ENCODE measurements at places on chromosomes 12 and 14.
A peak's percentile ranks its signal among the peaks of the same experiment; 100 is the strongest.

- DNase-seq: peak; percentile 4
Measured at GRCh38 chr12:114166362-114166761, 200.2 kb upstream of the RBM19 start.

GRCh38 chr12:107309020-107309419, 215.7 kb upstream of the CRY1 start:
- DNase-seq: peak; percentile 8

DNA sequence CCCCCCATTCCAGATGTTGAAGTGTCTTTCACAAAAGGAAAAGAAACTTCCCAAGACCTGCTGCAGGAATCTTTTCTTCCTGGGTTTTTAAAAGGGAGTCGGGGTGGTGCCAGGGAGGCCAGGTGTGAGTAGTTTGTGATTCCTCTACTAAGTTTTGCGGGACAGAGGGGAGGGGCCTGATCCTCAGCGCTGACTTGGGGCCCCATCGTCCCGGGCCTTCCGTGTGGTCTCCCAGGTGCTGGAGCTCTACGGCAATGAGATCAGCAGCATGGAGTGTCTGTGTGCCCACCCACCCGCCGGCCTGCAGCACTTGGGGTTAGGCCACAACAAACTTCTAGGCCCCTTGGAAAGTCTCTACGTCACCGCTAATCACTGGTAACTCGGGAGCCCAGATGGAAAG, 4.5 kb downstream of the LRRC43 start:
- no peak for DNase-seq

- no peak for DNase-seq
Measured at GRCh38 chr14:101098641-101099040, 195.1 kb upstream of the RTL1 start.

- DNase-seq: no peak
Measured at GRCh38 chr12:111250251-111250881, 118.5 kb downstream of the PHETA1 start.

GRCh38 chr14:61988240-61988639, 226.0 kb downstream of the SNAPC1 start:
- no peak for DNase-seq

DNA sequence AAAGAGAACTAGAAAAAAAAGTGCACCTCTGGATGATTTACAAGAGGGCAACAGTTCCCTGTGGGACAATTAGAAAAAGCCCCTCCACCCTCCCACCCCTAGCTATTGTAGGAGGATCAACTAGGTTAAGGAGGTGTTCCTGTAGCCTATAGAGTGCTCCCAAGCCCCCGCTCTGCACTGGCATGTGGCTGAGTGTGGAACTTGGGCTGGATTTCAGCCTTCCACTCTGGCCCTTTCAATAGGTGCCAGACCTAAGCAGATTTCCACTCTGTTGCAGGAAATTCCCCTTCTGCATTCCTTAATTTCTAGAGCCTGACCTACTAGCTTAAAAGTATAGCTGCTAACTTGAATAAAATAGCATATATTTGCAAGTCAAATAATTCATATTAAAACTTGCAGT, 2.8 kb downstream of the NFATC4 start:
- no peak for DNase-seq

DNA sequence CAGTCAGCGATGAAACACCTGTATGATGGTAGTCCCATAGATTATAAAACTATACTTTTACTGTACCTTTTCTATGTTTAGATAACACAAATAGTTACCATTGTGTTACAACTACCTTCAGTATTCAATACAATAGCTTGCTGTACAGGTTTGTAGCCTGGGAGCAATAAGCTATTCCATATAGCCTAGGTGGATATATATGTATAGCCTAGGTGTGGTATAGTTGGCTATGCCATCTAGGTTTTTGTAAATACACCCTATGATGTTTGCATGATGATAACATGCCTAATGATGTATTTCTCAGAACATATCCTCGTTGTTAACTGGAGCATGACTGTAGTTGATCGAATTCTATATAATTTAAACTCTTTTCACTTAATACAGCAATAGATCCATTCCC, 316.1 kb downstream of the FUT8 start:
- DNase-seq: no peak

DNA sequence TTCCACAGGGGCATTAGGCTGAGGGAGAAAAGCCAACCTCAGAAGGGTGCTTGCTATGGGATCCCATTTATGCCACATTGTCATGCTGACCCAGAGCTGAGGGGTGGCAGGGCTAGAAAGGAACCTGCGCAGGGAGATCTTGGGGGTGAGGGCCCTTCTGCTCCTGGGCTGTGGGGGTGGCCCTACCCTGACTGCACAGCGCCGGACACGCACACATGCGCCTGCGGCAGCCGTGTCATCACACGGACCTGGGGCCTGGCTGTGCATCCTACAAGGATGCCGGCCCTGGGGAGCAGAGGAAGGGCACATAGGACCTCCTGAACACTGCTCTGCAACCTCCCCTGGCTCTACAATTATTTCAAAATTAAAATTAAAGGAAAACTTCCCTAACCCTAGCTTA, 6.9 kb downstream of the CDCA4 start:
- DNase-seq: no peak

DNA sequence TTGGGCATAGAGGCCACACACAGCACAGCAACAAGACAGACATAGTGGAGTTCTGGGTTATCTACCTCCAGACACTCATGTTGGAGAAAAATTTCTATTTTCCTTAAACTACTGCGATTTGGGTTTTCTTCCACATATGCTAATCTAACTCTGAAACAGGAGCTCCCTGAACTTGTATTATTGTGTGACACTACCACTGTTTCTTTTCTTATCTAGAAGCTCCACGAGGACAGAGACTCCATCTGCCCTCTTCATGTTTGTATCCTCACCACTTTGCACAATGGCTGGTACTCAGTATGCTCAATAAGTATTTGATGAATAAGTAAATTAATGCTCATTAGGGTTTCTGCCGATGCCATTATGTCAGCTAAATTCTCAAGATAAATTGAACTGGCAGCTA, 218.6 kb downstream of the PAX9 start:
- DNase-seq: no peak

DNA sequence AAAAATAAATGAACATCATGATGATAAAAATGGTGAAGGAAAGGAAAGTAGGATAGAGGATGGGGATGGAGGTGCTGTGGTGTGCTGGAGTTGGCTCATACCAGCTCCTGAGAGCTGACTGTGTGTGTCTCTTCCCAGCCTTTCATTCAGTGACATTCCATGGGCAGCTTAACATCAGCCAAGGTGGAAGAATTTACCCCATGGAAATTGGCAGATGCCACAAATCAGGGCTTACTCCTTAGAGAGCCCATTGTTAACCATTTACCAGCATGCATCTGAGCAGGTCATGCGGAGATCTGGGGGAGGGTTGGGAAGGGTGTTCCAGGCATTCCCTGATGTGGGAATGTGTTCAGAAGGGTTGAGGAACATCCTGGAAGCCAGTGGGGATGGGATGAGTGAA, 164.7 kb upstream of the MYL2 start:
- DNase-seq: no peak

GRCh38 chr14:91289464-91289863, 45.0 kb upstream of the GPR68 start:
- no peak for DNase-seq

GRCh38 chr12:76346236-76346635, 2.0 kb downstream of the BBS10 start:
- no peak for DNase-seq

GRCh38 chr12:84166812-84167211, 745.8 kb downstream of the SLC6A15 start:
- no peak for DNase-seq

DNA sequence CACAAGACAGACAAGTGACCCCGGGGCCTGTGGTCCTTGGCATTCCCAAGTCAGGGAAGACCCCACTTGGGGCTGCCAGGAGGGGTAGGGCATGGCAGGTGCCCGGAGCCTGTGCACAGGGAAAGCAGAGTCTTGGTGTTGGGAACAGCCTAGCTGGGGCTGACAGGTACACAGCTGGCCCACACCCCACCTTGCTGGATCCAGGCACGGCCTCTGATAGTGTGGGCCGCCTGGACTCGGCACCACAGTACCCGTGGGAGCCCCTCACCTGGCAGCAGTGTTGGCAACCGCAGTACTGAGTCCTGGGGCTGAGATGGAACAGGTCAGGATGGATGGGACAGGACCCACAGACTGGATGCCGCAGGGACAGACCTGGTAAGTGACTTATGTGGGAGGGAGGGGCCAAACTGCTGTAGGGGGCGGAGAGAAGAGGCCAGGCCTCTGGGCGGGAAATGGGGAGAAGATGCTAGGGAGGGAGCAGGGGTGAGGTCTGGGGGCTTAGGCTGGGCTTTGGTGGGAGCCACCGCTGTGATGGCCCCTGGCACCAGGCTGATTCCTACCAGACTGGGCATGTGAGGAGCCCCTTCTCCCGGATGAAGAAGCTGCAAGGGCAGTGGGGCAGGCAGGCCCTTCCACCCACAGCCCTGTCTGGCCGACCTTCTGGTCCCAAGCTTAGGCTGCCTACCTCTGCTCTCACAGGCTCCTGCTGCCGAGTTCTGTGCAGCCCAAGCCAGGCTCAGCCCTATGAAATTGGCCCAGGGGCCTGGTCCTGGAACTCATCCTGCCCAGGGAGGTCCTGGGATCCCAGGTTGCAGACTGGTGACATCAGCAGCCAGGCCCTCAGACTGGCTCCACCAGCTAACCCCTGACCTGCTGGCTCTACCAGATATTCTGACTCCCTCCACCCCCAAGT, at the start of gene TGM1:
TGM1 (minus strand) TSS at position 357 of the 913 bp plus-strand sequence. CDS start 825 bp downstream, outside the sequence.
- no peak for DNase-seq
